ENCODE measurements at places on chromosomes 1 and 21.
A peak's percentile ranks its signal among the peaks of the same experiment; 100 is the strongest.

GRCh38 chr1:66764994-66765578 lies 12.8 kb downstream of the DYNLT5 start:
- peak; percentile 57 for DNase-seq

- DNase-seq = no peak
Measured at GRCh38 chr1:119827010-119827409, 15.8 kb upstream of the REG4 start.

- DNase-seq = no peak
Measured at GRCh38 chr1:244614113-244614836, 38.7 kb upstream of the DESI2 start.

DNA sequence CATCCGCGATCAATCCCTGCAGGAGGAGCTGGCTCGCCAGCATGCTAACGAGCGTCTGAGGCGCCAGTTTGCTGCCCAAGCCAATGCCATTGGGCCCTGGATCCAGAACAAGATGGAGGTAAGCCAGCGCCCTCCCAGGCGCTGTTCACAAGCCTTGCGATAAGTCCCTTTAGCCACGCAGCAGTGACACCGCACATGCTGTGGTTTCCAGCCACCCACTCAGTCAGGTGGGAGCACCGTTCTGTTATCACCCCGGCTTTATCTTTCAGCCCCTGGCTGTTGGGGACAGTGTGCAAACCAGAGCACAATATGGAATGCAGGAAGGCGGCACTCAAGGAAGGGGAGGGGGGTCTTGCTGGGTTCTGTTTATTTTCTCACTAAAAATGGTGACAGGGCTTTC lies 41.1 kb upstream of the MTR start:
- no peak for DNase-seq

DNA sequence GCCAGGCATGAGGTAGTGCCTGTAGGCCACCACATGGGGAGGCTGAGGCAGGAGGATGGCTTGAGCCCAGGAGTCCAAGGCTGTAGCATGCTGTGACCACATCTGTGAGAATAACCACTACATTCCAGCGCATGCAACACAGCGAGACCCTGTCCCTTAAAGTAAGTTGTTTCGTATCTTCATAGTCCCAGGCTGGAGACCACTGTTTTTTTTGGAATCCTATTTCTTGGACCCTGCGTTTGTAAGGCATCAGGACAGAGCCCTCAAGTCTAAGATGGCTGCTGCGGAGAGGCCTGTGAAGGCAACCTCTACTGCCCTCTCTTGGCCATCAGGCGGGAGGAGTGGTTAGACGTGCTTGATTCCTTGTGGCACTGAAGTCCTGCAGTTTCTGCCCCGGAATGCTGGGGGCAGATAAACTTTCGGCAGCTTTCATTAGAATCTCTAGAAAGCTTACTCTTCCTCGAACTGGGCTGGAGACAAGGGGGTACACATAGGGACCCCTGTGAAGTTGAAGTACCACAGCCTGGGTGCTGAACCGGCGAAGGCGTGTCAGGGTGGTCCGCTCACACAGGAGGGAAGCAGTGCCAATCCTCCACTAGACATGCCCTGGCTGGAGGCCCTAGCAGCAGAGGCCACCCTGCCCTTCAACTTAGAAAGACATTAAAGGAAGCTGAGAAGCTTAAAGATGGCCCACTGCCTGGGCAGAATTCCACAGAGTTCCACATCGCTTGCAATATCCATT lies 36.6 kb downstream of the RABIF start:
- peak; percentile 62 for DNase-seq

- DNase-seq = no peak
Measured at GRCh38 chr1:94634977-94635416, 93.4 kb upstream of the F3 start.

DNA sequence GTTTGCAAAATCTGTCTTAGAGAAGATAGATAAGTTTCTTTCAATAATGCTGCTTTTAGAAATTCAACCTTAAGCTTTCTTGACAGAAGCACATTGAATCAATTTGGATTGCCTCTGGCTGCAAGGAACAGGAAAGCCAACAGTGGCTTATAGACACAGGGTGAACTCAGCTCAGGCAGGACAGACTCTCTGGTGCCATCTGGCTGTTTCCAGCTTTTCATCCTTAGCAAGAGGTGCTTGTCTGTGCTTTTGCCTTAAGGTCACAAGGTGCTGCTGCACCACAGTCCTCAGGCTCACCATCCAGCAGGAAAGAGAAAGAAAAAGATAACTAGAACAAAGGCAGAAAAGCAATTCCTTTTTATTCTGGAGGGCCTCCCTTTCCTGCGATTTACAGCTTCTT lies 93.7 kb upstream of the ETS2 start:
- DNase-seq = peak; percentile 60

- DNase-seq = no peak
Measured at GRCh38 chr1:180233191-180234011, 3.3 kb downstream of the LHX4 start.

- no peak for DNase-seq
Measured at GRCh38 chr1:110234691-110235090, 24.6 kb downstream of the KCNC4 start.

DNA sequence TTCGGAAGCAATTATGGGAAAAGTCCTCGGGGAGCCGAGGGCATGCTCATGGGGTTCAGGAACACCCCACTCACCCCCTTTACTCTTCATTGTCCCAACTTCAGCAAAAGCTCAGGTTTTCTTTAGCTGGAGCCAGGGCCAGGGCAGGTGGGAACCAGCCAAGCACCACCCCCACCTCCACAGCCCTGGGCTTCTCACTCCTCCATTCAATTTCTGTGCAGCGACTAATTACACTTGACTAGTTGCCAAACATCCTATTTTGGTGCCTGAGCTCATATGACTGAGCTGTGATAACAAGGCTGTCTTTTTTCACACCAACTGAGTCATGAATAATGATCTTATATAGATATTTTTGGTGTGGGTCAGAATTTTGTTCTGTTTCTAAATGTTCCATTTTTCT lies 257.2 kb upstream of the AJAP1 start:
- no peak for DNase-seq

- peak; percentile 95 for DNase-seq
Measured at GRCh38 chr21:39014747-39015146, 168.5 kb downstream of the PSMG1 start.

- peak; percentile 35 for DNase-seq
Measured at GRCh38 chr1:98704474-98704873, 43.0 kb downstream of the SNX7 start.

- DNase-seq = no peak
Measured at GRCh38 chr1:46448109-46448911, 41.3 kb upstream of the DMBX1 start.

GRCh38 chr1:23801338-23801748 lies 789 bp upstream of the GALE start:
- DNase-seq = no peak

DNA sequence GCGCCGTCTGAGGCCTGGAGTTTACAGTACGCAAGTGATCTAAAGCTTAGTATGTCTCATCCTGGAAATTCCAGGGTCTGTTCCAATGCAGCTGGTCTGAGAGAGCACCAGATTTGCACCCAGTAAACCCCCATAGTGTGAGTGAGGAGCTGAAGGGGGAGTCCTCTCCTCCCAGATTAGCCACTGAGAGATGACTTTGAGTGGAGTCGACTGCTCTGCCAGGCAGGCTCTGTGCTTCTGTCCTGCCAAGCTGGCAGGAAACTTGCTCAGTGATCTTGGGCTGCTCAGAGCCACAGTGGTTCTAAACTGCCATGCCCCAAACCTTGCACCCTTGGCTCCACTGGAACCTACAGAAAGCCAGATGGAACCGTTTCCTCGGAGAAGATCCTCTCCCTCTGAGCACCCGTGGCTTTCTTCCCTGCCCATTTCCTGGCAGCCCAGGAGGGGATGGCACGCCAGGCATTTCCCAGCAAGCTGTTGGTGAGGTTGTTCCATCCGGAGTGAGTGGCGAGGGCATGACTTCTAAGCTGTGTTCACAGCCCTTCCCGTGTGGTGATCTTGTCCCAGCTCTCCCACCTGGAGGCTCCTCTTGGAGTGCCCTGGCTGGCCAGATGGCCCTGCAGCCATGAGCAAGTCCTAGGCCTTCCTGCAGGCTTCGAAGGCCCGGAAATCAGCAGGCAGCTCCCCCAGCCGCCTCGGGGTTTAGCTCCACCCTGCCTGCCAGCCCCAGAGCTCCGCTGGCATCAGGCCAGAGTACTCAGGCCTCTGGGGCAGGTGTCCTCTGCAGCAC lies 125.9 kb upstream of the VAMP3 start:
- no peak for DNase-seq

DNA sequence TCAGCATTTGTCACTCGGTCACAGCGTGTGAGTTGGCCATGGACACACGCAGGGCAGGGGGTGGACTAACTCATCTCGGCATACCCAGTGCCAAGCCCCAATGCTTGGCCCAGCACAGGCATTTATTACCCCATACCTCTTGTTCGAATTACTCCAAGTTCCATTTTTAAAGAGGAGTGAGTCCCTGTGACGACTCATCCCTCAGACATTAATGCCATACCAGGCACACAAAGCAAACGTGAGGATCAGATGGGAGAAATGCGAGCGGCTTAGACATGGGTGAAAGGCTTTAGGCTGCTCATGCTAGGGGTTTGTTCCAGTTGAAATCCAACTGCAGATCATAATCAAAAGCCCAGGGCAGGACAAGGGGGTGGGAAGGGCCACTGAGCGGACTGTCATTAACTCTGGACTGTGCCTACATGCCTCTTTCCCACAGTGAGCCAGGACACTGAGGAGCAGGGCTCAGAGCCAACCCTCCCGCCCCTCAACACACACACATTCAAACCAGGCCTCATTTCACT lies 118.5 kb upstream of the NGF start:
- peak; percentile 60 for DNase-seq

DNA sequence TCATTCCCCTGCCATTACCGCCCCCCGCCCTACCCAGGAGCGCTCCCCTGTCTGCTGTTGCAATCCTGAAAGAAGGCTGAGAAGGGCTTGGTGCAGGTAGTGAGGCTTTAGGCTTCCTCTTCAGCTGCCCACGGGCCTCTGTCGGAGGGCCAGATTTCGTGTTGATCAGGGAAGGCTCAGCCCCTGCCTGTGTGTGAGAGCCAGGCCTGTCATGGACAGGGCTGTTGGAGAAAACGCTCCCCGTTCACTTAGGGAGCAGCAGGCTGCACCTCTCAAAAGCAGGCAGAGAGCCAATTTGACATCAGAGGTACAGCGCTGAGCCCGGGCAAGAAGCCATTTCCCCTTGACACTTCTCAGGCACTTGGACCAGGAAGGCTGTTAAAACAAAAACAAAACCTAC lies 19.0 kb downstream of the TEX35 start:
- no peak for DNase-seq

GRCh38 chr1:198443365-198444233 lies 96.9 kb downstream of the ATP6V1G3 start:
- peak; percentile 90 for DNase-seq

GRCh38 chr1:229067546-229067945 lies 203.4 kb upstream of the RAB4A start:
- DNase-seq = no peak

DNA sequence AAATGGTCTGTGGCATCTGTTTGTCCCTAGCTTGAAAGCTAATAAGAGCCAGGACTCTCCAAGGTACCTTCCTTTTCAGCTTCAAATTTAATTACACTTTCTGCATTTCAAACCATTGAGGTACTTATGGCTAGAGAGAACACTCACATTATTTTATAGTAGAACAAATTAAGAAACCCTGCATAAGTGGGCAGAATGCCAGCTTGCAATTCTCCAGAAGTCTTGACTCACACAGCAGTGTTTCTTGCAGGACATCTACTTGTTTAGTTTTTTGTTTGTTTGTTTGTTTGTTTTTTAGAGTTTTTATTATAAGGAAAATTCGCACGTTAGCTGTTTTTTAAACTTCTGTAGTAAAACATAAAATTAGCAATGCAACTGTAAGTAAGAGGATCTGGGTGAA lies 397.2 kb downstream of the NEGR1 start:
- DNase-seq = peak; percentile 8

DNA sequence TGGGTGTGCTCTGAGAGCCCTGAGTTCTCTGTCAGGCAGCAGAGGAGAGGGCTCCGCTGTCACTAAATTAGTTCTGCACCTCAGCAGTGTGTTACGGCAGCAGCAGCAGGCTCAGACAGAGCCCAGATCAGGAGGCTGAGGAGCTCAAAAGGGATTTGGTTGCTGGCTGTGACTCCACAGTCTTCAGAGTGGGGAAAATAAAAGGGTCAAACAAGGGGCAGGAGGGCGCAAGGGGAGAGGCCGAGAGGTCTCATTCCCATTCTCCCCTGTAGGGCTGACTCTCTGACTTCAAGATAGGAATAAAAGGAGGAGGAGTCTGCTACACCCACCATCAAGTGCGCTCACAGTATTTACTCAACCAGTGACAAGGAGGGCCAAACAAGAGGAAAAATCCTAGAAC lies 9.2 kb upstream of the SLC45A3 start:
- DNase-seq = no peak

GRCh38 chr21:44989537-44989886 lies 49.7 kb downstream of the SLX9 start:
- peak; percentile 22 for DNase-seq

- DNase-seq = peak; percentile 41
Measured at GRCh38 chr1:111515291-111516004, 12.0 kb upstream of the ADORA3 start.

DNA sequence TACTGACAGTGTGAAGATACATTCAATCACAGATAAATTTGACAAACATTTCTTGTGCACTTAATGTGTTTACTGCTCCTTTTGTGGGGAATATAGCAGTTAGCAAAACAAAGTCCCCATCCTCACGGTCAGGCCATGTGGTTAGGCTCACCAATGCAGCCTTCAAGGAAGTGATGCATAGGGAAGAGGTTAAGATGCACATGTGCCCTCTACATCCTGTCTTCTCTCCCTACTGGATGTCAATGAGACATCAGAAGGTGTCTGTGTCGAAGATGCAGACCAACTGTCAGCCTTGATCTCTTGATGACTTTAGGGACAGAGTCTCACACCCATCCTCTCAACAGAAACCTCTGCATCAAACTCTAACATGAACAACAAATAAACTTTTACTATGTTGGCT lies 78.7 kb downstream of the FH start:
- DNase-seq = no peak

GRCh38 chr1:203093754-203094410 lies 8.1 kb upstream of the MYOG start:
- no peak for DNase-seq

Data from fibroblast of upper back skin (primary cell).